ENCODE measurements at places on chromosomes 2 and 18. TPM values are rescaled to one million over a fixed set of nuclear protein-coding genes. Genes with fewer than 3 reads are reported as not detected.

The ADAM23 gene
- 7.7 TPM for total RNA-seq

The KCNIP3 gene
- total RNA-seq, result 0.13 TPM

The NT5C1B gene
- total RNA-seq, result not detected

The CXCR4 gene
- total RNA-seq, result 16.1 TPM

The RNF125 gene
- 0.13 TPM for total RNA-seq

The HOXD4 gene
- 0.06 TPM for total RNA-seq

The ZFP36L2 gene
- total RNA-seq, result 12.6 TPM

The DHRS9 gene
- not detected for total RNA-seq

The MARCHF4 gene
- total RNA-seq, result 2.1 TPM

The UGT1A10 gene
- not detected for total RNA-seq

The DCDC2C gene
- not detected for total RNA-seq

The CRYBA2 gene
- total RNA-seq, result not detected

The GPR35 gene
- total RNA-seq, result 0.19 TPM

The DCTN1 gene
- total RNA-seq, result 185 TPM

The NFE2L2 gene
- 107 TPM for total RNA-seq

The KCNJ3 gene
- not detected for total RNA-seq

The APOB gene
- total RNA-seq, result under 0.01 TPM

The EPAS1 gene
- total RNA-seq, result 99.0 TPM

The SNORC gene
- total RNA-seq, result 0.93 TPM

The FAM124B gene
- total RNA-seq, result 3.6 TPM

The CYRIA gene
- 1.5 TPM for total RNA-seq

The SLC14A1 gene
- 443 TPM for total RNA-seq

The GPAT2 gene
- total RNA-seq, result 5.8 TPM

The CXCR1 gene
- total RNA-seq, result not detected

The TNFAIP6 gene
- total RNA-seq, result 25.2 TPM

The CSRNP3 gene
- 3.1 TPM for total RNA-seq

The ALK gene
- not detected for total RNA-seq

The ANKRD12 gene
- total RNA-seq, result 29.3 TPM

Measured in aortic smooth muscle cell (primary cell).